ENCODE measurements at places on chromosomes 6 and 20. TPM values are rescaled to one million over a fixed set of nuclear protein-coding genes. Genes with fewer than 3 reads are reported as not detected.

DNA sequence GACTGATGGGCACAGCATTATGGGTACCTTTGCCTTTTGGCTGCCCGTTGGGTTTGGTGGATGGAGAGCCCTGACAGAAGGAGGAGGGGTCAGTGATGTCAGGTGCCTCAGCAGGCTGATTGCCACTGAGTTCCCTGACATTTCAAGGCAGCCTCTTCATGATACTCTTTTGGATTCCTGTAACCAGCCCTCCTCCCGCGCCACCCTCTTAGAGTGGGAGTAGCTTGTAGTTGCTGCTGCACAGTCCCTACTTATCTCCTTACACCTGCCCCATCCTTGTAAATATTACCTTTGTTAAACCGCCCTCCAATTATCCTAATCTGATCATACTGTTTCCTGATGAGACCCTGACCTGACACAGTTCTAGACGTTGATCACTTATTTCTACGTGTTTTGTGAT lies 140.0 kb downstream of the CFAP61 start:
- no peak for DNase-seq

DNA sequence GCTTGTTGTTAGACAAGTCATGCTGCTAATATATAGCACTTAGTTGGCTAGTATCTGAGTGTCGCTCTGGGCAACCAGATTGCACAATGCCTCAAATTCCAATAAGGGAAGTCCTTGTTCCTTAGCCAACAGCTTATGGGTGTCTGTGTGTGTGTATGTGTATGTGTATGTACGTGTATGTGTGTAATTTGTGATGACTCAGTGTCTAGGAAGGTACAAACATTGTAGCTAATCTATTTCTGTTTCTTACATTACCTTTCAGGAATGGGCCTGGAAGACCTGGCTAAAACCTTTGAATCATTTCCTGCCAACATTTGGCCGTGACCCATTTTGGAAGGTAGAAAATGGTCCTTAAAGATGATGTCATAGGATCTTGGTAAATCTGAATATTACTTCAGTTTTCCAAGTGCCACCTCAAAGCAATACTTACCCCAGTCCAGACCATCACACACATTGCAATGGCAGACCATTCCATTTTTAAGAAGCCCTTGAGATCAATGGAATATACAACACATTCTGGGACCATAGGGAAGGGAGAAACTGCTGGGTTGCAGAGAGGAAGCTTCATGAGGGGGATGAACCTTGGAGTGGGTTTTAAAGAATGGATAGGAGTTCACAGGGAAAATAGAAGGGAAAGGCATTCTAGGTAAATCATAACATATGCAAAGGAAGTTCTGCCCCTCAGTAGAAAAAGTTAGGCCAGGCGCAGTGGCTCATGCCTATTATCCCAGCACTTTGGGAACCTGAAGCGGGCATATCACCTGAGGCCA lies 25.1 kb downstream of the NEDD9 start:
- DNase-seq = no peak

DNA sequence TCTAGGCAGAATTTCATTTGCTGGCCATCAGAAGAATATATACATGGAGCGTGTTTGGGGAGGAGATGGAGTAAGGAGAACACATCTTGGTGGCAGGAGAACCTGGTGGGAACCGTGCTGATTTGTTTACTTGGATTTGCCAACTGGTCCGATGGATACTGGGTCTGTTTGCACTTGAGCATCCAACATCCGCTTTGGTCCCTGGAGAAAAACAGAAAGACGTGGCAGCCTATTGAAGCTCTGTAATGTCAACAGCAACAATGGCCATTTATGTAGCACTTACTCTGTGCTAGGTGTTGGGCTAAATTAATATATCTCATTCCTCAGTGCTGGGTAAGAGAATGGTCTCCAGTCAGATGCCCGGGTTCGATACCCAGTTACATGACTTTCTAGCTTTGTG lies 125.6 kb downstream of the BCAS1 start:
- DNase-seq = no peak

- DNase-seq = no peak
Measured at GRCh38 chr6:5217356-5217755, 43.4 kb downstream of the LYRM4 start.

- no peak for DNase-seq
Measured at GRCh38 chr20:33672426-33673113, 1.7 kb downstream of the NECAB3 start.

DNA sequence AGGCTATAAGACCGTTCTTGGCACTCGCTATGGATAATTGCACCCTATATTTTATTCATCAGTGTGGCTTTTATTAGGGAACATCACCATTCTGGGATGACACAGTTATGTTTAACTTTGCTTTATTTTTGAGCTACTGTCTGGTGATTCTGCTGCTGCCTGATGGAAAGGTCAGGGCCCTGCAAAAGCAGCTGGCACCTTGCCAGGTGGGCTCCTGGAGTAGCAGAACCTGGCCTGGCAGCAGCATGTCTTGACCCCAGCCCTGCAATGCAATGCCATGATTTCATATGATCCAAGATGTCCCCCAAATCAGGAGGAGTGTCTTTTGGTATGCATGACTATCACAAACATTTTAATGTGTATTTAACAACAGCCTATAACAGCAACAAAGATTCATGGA lies 228.4 kb upstream of the RSPO3 start:
- peak; percentile 22 for DNase-seq

DNA sequence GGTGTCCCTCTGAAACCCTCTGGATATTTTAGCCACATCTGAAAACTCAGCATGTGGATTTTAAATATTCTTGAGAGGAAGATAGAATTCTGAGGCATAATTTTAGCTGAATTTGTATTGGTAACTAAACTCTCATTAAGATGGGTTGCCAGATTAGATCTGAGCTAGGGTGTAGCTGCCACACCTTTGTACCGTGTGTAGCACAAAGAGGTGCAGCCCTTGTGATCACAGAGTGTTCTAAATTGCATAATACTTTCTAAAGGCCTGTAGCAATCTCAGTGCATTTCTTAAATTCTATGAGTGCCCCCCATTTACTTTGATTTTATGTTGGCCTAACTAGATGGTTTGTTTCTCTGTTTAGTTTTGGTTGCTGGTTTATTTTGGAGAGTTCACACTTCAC lies 53.0 kb downstream of the FLRT3 start:
- DNase-seq = no peak

- DNase-seq = no peak
Measured at GRCh38 chr6:92840246-92840930, 579.0 kb downstream of the EPHA7 start.

- DNase-seq = no peak
Measured at GRCh38 chr20:43849496-43850186, 65.0 kb upstream of the TOX2 start.

DNA sequence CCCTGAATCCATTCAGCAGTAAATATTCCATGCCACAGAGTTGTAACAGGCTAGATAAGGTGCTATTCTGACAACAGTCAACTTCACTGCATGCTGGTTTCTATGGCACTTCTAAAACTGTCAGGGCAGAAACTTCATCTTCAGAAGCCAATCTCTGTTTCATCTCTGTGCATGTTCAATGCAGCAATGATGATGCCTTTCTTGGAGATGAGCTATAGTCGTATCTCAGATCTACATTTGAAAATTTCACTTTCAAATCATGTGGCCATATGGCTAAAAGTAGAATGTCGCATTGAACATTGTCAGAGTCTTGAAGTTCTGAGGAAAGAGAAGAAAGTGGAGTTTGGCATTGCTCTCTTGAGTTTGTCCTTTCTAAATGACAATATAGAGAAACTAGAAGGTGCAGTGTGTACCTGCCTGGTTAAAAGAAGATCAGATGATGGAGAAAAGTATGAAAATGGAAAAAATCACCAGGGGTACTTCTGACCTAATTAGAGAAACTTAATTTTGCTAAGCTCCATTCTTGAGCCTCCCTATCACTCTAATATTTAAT lies 49.0 kb upstream of the VSTM2L start:
- DNase-seq = no peak

DNA sequence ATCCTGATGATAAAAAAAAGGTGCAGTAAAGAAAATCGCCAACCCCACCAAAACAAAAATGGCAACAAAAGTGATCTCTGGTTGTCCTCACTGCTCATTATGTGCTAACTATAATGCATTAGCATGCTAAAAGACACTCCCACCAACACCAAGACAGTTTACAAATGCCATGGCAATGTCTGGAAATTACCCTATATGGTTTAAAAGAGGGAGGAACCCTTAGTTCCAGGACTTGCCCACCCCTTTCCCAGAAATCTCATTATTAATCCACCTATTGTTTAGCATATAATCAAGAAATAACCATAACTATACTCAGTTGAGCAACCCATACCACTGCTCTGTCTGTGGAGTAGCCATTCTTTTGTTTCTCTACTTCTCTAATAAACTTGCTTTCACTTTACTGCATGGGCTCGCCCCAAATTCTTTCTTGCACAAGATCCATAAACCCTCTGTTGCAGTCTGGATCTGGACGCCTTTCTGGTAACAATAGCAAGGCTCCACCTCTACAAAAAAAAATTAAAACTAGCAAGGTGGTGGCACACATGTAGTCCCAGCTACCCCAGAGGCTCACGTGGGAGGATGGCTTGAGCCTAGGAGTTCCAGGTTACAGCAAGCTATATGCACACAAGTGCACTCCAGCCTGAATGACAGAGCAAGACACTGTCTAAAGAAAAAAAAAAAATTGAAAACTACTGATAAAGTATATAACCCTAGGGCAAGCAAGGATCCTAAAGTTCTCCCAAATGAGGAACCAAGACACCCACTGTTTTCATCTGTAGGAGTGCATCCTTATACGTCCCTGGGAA lies 278.8 kb upstream of the JARID2 start:
- no peak for DNase-seq

DNA sequence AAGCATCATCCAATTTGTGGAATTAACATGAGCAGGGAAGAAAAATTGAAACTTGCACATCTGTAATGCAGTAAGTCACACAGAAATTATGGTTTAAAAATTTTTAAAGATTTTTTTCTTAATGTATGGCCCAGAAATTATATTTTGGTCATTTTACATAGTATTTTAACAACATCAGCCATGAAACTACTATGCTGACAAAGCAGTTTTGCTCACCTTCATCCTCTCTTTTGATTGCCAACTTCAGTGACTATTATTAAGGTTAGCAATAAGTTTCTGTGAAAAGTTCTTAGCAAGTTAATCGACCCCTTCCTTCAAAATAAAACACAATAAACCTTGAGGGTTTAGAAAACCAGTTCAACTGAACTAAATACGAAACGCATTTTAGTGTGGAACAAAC lies 1347.0 kb downstream of the EPHA7 start:
- no peak for DNase-seq

- DNase-seq = no peak
Measured at GRCh38 chr6:119312875-119313338, 36.7 kb downstream of the MAN1A1 start.

GRCh38 chr6:34300332-34300751 lies 51.5 kb upstream of the SMIM29 start:
- DNase-seq = no peak

GRCh38 chr6:14964556-14965270 lies 281.2 kb upstream of the JARID2 start:
- DNase-seq = no peak

DNA sequence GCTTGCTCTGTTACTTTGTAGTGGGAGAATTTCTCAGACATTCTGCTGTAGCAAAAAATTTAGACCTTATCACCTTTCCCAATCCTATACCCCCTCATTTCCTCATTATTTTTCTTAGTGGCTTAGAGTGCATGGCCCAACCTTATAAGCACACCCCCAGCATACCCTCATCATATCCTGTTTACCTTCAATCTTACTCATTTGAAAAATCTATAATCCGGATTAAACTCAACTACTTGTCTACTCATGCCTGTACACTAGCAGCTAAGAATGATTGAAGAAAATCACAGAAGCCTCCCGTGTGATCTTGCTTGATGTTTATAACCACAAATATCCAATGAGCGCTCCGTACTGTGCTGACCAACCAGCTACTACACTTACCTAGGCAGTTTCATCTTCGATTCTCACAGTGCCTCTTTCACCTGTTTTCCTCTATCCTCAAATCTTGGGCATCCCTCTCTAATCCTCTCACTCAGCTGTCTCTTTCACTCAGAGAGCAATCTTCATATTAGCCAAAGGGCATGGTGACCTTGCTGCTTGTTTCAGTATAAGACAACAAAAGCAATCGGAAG lies 36.6 kb downstream of the AIG1 start:
- DNase-seq = no peak

DNA sequence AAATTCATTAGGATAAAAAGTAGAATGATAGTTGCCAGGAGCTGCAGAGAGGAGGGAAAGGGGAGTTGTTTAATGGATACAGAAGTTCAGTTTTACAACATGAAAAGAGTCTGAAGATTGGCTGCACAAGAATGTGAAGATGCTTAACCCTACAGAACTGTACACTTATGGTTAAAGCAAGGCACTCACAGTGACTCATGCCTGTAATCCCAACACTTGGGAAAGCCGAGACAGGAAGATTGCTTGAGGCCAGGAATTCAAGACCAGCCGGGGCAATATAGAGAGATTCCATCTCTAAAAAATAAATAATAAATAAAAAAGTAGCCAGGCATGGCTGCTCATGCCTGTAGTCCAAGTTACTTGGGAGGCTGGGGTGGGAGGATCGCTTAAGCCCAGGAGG lies 174.0 kb downstream of the TASP1 start:
- DNase-seq = no peak

DNA sequence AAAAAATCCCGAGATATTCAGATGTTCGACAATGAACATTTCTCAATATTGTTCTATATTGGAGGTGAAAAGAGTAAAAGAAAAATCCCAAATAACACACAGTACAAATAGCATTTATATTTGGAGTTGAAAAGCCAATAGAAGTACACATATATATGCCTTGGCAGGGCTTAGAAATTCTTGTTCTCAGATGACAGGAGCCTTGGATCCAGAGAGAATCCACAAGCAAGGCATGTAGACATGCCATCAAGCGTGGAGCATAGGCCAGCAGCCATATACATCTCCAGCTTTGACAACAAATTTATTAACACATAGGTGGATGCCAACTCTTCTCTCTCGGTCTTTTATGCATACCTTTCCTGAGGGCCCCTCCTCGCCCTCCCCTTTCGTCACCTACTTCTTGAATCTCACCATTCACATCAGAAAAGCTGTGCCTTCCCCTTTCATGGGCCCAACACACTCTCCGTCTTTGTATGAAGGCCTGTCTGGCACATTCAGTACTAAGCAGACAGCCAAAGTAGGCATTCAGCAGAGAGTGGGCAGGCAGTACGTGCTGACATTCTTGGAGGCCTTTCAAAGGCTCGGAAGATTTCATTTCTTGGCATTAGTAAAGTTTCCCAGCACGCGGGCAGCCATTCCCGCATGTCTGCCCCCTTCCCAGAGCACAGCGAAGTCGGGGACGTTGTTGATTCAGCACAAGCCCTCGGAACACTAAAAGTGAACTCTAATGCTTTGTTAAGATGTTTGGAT lies 18.2 kb downstream of the NEDD9 start:
- DNase-seq = peak; percentile 51

DNA sequence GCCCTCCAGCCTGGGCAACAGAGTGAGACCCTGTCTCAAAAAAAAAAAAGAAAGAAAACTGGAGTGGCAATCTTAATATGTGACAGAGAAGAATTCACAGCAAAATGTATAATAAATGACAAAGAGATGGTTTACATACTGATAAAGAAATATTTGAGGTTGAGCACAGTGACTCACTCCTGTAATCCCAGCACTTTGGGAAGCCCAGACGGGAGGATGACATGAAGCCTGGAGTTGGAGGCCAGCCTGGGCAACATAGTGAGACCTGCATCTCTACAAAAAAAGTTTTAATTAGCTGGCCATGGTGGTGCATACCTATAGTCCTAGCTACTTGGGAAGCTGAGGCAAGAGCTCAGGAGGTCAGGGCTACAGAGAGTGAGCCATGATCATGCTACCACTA lies 12.4 kb upstream of the DEFB118 start:
- no peak for DNase-seq

The ANKRD66 gene
- total RNA-seq = not detected

The RBPJL gene
- total RNA-seq = not detected

The MTFR2 gene
- total RNA-seq = 0.25 TPM

The LY6G6D gene
- total RNA-seq = not detected

The KIF13A gene
- total RNA-seq = 59.5 TPM

The CFAP61 gene
- 23.8 TPM for total RNA-seq

Data from left ventricle myocardium superior (tissue), 1 donor.